ENCODE measurements at places on chromosomes 2 and 18.

GRCh38 chr2:121790276-121790956, 35.0 kb downstream of the TSN start:
- no peak for DNase-seq

- DNase-seq = peak; percentile 68
These were observed 1.2 kb downstream of the GYPC start for GRCh38 chr2:126657148-126657635.

GRCh38 chr2:96804986-96805385, 11.1 kb upstream of the CNNM3 start:
- DNase-seq = no peak

DNA sequence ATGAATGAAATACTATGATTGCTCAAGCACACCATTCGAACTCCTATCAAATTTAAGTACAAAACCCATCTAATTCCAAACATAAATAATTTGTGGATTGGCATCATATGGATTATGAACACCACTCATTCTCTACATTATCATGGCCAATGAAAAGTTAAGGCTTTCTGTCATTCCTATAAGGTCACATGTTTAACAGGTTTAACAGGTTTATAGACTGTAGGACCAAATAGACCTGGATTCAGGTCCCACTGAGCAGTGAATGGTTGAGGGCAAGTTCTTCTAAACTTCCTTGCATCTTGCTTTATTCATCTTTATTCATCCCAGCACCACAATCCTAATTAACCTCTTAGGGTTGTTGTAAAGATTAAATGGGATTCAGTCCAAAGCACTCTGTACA, 33.4 kb downstream of the FBXO36 start:
- no peak for DNase-seq

- DNase-seq = peak; percentile 12
These were observed 655.0 kb upstream of the CDH2 start for GRCh38 chr18:28831908-28832307.

- no peak for DNase-seq
These were observed 71.7 kb upstream of the ASB18 start for GRCh38 chr2:236335696-236336574.

DNA sequence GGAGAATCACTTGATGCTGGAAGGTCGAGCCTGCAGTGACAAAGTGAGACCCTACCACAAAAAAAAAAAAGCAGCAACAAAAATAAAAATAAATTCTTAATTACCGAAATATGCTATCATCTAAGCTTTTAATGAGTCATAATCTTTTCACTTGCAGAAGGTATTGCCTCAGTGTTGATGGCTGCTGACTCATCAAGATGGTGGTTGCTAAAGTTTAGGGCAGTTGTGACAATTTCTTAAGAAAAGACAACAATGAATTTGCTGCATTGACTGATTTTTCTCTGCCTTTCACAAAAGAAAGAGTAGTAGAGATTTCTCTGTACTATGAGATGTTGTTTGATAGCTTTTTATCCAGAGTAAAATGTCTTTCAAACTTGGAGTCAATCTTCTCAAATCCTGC, 1809.0 kb downstream of the SUCLG1 start:
- DNase-seq = no peak

DNA sequence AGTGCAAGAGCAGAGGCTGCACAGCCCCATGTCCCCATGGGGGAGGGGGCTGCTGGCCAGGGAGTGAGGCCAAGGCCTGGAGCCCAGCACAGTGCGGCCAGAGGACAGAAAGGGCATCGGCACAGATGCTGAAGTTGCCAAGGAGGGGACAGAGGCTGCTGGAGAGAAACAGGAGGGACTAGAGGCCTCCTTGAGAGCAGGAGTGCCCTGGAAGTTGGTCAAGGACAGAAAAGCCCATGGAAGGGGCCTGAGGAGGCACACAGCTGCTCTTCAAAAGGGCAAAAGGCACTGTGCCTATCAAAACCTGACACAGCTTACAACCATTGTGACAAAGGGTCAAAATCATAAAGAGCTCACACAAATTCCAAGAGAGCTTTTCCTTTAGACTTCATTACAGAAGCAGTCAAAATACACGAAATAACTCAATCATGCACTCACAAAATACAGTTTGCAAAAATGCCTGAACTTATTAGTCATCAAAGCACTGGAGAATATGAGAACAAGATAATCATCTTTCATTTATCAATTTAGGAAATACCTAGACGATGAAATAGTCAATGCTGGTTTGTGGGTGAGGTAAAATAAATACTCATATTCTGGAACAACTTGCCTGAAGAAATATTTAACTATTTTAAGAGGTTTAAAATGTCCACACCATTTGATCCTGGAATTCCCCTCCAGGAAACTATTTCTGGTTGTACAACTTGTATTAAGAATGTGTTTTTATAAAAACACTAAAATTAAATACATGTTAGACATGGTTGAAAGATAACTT, 79.6 kb downstream of the USP40 start:
- DNase-seq = peak; percentile 37

DNA sequence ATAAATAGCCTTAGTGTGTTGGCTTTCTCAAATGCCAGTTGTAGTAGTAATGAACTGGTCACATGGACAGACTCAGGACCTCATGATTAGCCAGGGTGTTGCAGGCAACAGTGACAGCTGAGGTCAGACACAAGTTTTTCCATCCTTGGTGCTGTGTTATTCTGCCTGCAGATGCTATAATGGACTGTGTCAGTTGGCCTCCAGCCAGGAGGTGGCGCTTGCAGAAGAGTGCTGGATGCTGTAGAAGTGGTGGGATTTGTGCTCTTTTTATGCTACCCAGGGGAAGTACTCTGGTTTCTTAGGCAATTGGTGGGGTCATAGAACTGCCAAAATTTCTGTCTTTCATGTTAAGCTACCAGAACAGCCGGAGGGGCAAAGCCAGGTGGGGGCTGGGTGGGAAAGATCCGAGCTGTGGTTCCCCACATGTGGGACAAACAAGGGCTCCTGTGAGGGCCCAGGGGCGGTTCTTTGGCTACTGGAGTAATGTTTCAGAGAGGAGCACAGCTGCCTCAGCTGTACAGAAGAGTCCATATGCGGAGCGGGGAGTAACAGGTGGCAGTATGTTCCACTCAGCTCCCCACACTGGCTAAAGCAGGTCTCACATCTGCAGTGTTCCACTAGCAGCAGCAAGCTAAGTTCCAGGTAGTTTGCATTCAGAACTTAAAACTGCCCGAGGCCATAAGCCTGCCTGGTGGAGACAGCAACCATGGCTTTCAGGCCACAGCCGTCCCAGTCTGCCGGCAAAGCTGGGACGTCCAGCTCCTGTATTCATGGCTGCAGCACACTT, 104.4 kb downstream of the GULP1 start:
- DNase-seq = no peak

DNA sequence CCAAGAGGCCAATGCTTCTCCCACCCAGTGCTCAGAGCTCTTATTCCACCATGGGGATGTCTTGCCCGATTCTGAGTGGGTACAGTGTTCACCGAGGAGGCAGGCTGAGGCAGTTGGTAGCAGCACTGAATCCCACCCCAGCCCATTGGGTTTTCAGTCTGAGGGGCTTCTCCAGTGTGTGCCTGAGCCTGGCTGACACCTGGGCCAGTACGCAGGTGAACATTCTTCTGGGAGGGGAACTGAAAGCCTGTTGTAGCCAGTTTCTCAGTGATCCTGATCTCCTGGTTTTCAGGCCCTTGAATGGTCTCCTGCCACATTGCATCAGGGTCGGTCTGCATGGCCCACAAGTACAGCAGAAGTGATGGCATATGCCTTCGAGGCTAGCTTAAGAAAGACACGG, 98.2 kb downstream of the TMEM17 start:
- DNase-seq = no peak

DNA sequence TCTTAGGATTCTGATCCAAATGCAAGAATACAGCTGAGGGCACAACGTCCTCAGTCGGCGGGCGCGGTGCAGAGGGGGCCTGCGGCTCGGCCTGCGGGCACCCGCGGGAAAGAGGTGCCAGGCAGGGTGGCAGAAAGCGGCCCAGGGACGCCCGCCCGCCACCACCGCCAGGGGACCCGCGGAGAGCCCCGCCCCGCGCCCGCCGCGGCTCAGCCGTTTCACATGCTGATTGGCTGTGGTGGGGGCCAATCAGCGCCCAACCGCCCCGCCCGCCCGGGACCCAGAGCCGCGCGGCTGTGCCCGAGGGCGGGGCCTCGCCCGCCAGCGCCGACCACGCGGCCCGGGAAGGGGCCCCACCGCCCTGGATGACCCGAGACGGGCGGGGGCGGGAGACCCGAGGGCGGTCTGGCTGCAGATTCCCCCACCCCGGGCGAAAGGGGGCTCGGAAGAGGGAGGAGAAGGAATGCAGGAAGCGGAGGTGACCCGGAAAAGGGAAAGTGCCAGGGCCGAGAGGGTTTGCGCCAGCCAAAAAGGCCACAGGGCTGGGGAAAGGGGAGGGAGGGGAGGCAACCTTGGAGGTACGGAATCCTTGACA, 8.0 kb downstream of the IRS1 start:
- DNase-seq = peak; percentile 95

DNA sequence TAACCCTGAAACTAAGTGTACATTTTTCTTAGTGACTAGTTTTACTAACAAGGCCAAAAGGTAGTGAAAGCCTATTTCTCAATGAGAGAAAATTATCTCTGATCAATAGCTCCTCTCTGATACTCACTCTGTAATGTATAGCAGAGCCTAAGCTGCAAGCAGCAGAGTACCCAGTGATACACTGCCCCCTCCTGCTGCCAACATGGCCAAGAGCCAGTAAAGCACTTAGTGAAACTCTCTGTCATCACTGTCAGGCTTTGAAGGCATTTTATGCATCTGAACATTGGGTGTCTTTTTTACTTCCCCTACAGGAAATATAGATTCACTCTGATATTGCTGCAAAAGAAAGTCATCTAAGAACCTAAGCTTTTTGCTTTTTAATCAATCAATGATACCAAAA, 784.1 kb upstream of the CDH7 start:
- peak; percentile 31 for DNase-seq

DNA sequence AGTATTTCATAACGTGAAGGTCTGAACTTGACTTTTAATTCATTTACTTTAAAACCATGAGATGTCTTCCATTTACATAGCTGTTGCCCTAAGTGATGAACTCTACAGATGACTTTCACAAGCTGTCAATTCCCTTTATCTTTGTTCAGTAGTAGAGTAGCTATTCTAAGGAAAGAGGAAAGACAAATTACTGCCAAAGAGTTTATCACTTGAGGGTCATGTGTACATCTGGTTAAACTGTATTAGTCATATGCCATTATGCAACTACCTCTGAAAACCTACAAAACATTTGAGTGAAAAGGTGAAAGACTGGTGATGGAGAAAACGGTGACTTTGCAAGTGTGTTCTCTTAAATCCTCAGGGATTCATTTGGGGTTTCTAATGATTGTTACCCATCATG, 763.9 kb downstream of the TMEM182 start:
- DNase-seq = no peak

- DNase-seq = no peak
These were observed 401.7 kb upstream of the SPRED2 start for GRCh38 chr2:65834062-65834461.

DNA sequence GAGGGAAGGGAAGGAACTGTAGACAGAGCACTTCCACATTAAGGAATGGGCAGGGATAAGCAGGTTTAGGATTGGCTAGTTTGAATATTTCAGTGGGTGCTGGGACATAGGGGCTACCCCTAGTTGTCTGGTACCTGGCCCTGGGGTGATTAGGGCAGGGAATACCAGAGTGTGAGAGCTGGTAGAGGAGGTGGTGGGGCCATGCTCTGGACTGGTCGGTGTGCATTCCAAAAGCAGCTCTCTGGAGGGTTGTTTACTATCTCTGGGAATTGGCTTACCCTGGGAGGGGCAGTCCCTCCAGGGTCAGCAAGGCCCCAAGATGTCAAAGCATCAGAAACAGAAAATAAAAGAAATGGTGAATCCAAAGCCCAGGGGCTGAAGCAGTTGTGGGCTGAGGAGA, 103.8 kb downstream of the LAMA3 start:
- no peak for DNase-seq

DNA sequence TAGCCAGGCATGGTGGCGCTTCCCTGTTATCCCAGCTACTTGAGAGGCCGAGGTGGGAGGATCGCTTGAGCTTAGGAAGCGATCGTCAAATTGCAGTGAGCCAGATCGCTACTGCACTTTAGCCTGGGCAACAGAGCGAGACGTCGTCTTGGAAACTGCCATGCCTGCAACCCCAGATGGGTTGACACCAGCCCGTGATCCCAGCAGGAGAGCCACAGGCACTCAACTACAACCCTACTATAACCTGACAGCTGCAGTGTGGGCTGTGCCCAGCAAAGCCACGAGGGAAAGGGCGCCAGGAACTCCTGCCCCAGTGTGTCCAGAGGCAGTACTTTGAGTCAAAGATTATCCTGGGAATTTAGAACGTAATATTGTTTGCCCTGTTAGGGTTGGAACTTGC, 85.6 kb downstream of the SS18 start:
- no peak for DNase-seq

DNA sequence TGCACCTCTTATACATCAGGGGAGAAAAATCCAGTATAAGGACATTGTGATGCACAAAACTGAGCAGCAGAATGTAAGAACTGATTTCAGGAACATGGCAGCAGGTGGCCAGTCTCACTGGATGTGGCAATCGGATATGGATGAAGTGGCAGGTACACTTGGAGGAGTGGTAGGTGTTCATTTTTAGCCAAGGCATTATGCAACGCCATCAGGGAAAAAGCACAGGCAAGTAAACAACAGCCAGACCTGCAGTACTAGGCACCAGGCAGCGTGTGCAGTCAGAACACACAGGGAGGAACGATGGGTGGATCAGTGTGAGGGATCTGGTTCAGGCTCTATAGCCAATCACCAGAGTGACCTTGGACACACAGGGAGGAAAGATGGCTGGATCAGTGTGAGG, 77.4 kb upstream of the GCFC2 start:
- DNase-seq = no peak
